ENCODE measurements at places on chromosomes 5 and 9.

DNA sequence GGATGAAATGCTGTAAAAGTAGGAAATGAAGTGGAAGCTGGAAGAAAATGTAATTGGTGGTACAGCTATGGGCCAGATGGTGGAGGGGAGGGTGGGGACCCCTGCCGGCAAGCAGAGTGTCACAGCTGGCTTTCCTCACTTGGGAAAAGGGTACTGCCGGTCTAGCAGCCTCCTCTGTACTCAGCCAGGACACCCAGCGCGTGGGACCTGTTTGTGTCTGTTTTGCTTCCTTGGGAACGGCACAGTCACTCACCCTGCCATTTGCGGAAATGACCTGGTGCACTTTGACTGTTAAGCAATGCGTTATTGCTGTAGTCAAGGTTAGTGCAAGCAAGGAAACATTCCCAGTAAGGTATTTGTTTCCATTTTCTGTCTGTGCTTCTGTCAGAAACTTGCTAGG is 10.1 kb downstream of the TMEM252 start:
- no peak for DNase-seq

DNA sequence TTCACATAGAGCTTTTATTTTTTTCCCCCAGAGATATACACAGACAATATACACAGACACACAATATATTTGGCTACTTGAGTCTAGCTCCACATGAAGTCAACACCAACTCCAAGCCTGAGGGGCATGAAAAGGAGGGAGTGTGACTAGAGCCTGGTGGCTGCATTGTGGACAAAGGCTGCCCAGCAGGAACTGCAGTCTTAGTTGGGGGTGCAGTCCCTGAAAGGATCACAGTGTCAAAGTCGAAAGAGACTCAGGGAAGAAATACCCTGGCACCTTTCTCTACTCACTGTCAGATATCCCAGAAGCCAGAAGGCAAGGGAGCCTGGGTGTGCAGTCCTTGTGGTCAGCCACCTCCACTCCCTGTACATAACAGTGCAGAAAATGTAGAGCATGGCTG is 231.6 kb upstream of the RPS23 start:
- no peak for DNase-seq

GRCh38 chr5:30099634-30100033 is 1093.9 kb upstream of the CDH6 start:
- DNase-seq = no peak

GRCh38 chr5:102701748-102702147 is 53.4 kb upstream of the PAM start:
- DNase-seq = no peak

DNA sequence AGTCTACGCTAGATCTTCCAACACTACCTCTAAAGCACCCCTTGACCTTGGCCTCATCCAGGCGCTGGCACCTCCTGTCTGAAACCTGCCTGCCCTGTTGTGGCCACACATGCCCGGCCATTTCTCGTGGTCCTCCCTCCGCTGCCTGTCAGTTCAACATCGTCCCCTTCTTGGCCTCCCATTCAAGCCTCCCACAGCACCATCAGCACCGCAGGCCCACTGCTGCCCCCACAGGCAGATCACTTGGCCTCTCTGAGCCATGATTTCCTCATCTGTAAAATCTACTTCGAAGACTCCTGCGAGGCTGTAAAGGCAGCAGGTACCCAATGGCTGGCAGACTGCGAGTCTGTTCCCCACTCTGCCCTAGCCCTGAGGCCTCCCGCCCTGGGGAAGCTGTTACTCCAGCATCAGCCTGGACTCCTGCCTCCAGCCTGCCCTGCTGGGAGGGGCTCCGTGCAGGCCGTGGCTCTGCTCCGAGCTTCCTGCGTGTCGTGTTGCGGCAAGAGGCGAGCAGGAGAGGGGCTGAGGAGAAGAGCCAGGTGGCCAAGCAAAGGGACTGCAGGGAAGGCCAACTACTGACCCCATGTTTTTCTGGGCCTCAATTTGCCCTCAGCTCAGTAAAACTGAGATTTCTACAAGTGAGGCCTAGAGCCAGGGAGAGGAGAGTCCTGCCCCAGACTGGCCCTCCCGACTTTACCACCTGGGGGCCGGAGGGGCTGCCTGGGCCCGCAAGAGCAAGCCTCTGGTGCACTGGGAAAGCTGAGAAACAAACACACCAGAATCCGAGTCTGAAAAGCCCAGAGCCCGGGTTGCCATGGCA is 70.5 kb upstream of the LRRTM2 start:
- DNase-seq = no peak

- no peak for DNase-seq
Measured at GRCh38 chr5:132459031-132459982, 31.3 kb downstream of the IRF1 start.

Measured in SW 1271 (cell line).